CD4-positive, alpha-beta T cell treated with Interleukin-4 for 4 hours (primary cell): ENCODE measurements at places on chromosomes 5 and 9.

DNA sequence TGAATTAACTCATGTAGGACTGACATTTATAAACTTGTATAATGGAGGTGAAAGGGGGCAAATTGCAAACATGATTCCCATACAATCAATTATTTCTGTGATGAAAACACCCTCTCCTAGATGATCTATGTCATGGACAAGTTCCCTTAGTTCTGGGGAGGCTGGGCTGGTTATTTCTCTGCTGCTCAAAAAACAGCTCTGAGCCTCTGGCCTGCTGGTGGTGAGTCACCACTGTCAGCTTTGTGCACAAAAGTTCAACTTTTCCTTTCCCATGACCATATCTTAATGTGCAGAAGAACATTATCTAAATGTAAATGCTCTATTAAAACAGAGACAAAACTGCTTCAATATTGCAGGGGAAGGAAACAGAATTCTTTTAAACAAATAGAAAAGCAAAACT, 85.0 kb downstream of the HMHB1 start:
- DNase-seq, result no peak

DNA sequence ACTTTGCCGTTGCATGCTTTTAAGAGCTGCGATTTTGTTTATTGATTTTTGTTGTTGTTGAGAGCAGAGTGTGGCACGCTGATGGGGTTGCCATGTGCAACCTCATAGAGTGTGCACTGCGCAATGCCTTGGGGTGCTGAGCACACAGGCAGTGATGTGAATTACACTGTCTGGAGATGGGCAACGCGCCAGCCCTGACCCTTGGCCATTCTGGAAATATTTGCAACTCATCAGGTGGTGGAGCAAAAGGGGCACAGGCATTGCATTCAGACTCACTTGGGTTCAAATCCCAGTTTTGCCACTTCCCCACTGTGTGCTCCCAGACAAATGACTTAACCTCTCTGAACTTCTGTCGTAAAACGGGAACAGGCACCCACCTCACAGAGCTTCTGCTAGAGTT, 25.6 kb downstream of the DUSP1 start:
- no peak for DNase-seq

- no peak for DNase-seq
Observed at GRCh38 chr9:92534674-92535073, 1.1 kb downstream of the ECM2 start.

GRCh38 chr5:173191561-173191960, 43.4 kb downstream of the NKX2-5 start:
- DNase-seq, result no peak

GRCh38 chr9:110687497-110687896, 18.9 kb downstream of the MUSK start:
- DNase-seq, result no peak

- DNase-seq, result peak; percentile 48
Observed at GRCh38 chr9:21395778-21396717, 10.8 kb upstream of the IFNA2 start.

DNA sequence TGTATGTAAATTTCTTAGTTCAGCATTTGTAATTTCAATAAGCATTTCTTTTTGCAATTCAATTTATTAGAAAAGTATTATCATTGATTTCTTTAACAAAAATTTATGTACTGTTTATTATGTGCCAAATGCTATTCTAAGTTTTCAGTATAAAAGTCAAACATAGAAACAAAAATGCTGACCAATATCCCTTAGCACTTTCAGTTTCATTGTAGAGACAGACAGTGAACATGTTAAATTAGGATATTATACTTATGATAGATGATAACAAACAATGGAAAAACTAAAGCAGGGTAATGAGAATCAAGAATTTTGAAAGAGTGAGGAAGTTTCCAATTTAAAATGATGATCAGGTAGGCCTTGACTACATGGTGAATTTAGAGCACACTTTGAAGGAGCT, 1106.0 kb downstream of the TAF11L14 start:
- no peak for DNase-seq

GRCh38 chr9:129221979-129222635, 44.0 kb upstream of the IER5L start:
- no peak for DNase-seq
